Activated CD4-positive, alpha-beta T cell treated with anti-CD3 and anti-CD28 coated beads, Interleukin-2, amount 10 ng/mL, durations not matched to agents 24 days and 14 days (primary cell): ENCODE measurements at places on chromosomes 5 and 9. TPM values are rescaled to one million over a fixed set of nuclear protein-coding genes. Genes with fewer than 3 reads are reported as not detected.

Gene SLC1A3
- not detected in 2 replicates for total RNA-seq

Gene SOWAHA
- 0.59 and 0.65 TPM in 2 replicates for total RNA-seq

Gene MARCOL
- total RNA-seq, result not detected in 2 replicates

Gene CNTNAP3B
- not detected in 2 replicates for total RNA-seq

Gene IL13
- total RNA-seq, result 231 and 239 TPM in 2 replicates

DNA sequence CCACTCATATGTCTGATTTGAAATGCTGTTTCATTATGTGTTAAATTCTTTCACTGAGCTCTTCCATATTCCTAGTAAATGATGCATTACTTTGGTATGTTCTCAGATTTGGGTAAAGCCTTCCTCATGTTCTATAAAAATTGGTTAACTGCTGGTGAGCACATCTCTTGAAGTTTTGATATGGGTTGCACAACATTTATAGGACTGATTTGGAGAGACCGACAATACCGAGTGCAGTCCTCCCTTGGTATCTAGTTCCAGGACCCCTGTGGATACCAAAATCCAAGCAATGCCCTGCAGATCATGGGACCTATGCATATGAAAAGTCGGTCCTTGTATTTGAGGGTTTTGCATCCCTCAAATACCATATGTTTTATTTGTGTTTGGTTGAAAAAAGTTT, 37.8 kb downstream of the WDR36 start:
- no peak for DNase-seq

DNA sequence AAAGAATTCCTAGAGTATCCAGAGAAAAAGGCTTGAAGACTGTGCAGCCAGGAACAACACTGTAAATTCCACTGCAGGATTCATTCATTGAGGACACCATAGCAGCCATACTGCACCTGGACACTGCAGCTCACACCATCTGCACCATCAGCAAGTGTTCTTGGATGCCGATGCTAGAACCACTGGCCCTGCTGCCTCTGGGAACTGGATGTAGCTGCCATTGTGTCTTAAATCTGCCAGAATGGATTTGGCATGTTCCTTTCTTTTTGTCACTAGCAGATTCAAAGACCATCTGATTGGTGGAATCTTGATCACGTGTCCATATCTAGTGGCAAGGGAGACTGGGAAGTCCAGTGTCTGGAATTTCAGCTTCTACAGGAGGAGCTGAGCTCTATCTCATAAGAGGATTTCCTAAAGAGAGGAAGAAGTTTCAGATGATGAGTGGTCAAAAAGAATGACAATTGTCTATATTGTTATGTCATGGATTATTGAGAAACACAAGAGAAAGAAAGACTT, 278.3 kb upstream of the ANKRD55 start:
- DNase-seq, result no peak

- DNase-seq, result no peak
Measured at GRCh38 chr5:59317023-59317773, 576.3 kb downstream of the PDE4D start.

DNA sequence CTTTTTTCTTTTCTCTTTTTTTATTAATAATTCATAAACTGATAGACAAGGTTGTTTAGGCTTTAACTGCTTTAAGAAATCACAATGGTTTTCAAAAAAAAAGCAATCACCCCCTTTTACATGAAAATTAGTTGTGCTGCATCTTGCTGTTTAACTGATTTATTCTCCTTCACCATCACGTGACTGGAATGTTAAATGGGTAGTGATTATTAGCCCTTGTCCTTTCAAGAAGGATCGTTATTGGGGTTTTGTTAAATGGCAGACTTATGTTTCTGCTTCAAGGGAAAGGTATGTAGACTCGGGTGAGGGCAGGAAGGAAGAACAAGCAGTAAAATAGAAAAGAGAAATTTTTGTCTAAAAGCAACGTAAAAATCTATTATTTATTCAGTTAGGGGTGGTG, 175.6 kb upstream of the TLE4 start:
- no peak for DNase-seq

DNA sequence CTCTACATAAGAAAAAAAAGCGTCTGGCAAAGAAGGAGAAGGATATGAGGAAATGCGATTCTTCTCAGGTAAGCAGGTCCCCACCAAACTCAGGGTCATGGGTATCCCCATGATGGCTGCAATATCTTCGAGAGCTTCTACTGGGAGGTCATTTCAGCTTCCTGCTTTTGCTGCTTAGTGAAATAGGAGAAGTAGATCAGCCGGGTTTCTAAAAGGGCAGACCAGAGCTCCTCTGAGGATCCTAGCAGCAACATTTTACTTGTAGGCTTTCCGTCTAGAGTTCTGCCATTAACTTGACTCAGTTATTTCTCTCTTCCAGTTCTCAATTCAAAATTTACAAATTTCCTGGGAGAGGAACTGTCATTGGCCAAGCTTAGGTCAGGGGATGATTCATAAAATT, 134.7 kb downstream of the DPYSL3 start:
- DNase-seq, result no peak

- DNase-seq, result no peak
Measured at GRCh38 chr9:123067136-123067535, 33.7 kb downstream of the GPR21 start.

GRCh38 chr5:72818866-72819534, 2.5 kb downstream of the TNPO1 start:
- DNase-seq, result peak; percentile 82

DNA sequence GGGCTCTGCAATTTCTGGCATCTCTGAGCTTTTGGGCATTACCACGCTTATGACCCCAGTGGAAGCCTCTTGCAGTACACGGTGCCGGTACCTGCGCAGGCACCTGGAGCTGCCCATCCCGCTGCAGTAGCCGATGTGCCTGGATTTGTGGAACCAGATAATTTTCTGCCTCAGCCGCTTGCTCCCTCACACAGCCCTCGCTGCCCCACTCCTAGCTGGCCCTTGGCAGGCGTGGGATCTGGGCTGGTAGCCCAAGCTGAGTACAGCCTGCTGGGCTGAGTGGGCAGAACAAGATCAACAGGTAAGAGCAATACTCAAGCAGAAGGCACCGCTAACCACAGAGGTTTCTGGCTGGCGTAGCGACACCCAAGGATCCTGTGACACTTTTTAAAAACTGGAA, 1808.8 kb upstream of the ACO1 start:
- no peak for DNase-seq

- DNase-seq, result peak; percentile 70
Measured at GRCh38 chr5:73902327-73903051, 276.5 kb downstream of the ARHGEF28 start.
